ENCODE measurements at places on chromosomes 11 and 22.

- DNase-seq = no peak
Observed at GRCh38 chr22:28958611-28959010, 75.2 kb downstream of the ZNRF3 start.

DNA sequence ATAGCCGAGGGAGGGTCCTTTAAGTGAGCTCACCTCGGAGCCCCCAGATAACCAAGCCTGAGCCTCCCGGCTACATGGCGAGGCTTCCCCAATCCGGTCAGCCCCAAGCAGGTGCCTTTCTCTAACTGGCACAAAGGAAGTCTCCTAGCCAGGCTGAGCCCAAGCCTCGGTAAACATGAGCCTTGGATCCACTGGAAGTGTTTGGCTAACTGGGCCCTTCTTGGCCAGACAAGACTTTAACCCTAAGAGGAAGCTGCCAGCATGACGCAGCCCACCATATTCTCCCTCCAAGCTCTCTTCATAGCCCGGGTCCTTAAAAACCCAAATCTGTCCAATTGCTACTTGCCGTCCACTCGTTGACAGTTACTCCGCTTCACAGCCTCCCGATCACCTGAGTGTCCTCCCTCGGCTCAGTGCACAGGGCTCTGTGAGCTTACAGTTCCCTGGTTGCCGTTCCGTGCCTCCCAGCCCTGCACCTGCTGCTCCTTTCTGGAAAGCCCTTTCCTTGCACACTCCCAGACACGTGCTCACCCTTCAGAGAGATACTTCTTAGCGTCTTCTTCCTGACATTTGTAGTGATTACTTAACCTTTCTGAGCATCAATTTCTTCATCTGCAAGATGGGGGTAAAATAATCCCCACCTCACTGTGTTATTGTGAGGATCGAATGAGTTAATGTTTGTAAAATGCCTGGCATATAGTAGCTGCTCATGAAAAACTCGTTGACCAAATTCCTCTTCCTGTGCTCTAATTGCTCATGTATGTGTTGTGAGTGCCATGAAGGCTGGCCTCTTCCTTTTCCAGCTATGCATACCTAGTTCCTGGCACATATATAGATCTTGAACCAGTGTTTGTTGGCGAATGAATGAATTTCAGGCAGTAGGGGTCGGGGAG lies 25.6 kb downstream of the TXN2 start:
- no peak for DNase-seq

- DNase-seq = no peak
Observed at GRCh38 chr22:35749808-35750207, 32.1 kb downstream of the APOL5 start.

GRCh38 chr11:77044356-77044755 lies 10.2 kb downstream of the B3GNT6 start:
- no peak for DNase-seq

DNA sequence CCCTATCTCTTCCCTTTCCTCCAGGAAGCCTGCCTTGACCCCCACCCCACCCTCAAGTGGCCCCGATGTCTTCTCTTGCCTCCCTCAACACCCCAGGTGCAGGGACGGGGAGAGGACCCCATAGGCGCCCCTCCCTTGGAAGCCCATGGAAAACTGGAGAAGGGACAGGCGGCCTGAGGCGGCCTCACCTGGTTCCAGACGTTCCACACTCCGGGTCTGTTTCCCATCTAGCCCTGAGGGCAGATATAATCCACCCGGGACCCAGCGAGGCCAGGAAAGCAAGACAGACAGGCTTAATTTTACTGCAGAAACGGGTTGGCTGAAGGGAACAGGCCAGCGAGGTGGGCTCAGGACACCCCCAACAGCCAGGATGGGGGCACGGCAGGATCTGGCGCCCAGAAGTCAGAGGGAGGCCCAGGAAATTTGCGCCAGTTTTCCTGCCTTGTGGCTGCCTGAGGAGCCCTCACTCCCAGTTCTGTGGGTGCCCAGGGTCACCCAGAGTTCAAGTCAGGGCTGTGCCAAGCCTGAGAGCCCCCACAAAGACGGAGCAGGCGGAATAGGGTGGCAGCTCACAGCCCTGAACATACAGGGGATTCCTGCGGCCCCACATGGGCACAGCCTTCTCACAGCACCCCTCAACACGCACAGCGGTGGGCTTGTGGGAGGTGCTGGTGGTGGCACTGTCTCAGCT lies 3.0 kb upstream of the SIGIRR start:
- DNase-seq = no peak

DNA sequence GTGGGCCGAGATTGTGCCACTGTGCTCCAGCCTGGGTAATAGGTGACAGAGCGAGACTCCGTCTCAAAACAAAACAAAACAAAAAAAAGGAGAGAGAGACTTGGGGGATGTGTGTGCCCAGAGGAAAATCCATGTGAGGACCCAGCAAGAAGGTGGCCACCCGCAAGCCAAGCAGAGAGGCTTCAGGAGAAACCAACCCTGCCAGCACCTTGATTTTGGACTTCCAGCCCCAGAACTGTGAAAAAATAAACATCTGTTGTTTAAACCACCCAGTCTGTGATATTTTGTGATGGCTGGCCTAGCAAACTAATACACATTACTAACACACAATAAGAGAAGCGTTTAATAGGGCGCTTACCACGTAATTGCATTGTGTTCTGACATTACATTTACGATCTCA lies 21.2 kb downstream of the TXN2 start:
- DNase-seq = no peak

- DNase-seq = no peak
Observed at GRCh38 chr11:31558001-31558400, 48.4 kb downstream of the ELP4 start.

GRCh38 chr22:29190051-29190450 lies 15.6 kb upstream of the EMID1 start:
- DNase-seq = no peak

DNA sequence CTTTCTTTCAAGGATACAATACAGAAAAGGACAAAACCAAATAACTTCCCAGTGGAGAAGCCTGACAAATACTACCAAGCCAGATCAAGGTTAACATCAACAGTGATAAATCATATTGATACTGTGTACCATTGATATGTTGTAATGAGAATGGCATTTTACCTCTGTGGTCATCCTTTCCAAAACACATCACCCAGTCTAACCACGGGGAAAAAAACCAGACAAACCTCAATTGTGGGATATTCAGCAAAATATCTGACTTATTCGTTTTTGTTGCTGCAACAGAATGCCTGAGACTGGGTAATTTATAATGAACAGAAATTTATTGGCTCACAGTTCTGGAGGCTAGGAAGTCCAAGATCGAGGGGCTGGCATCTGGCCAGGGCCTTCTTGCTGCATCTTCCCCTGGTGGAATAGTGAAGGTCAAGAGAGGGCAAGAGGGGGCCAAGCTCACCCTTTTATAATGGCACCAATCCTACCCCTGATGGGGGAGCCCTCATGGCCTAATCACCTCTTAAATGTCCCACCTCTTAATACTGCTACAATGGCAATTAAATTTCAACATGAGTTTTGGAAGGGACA lies 66.1 kb downstream of the FAM76B start:
- DNase-seq = no peak

Data from GM12892 (cell line).